ENCODE measurements at places on chromosomes 6 and 20.

- DNase-seq = no peak
These were observed 134.4 kb upstream of the COL21A1 start for GRCh38 chr6:56381801-56382251.

DNA sequence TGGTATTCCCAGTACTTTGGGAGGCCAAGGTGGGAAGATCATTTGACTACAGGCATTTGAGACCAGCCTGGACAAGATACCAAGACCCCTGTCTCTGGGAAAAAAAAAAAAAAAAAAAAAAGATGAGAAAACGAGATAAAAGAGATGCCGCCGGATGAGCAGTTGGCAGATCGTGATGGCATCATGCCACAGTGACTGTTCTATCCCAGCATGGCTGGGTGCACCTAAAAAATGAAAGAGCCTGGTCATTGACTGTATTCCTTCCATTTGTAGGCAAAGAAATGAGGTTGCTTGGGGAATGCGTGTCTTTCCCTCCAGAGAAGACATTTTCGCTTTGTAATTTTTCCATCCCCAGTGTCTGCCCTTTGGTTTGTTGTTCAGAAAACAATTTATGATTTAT, 12.9 kb downstream of the AKAP12 start:
- DNase-seq = no peak

- no peak for DNase-seq
These were observed 179.4 kb upstream of the AFDN start for GRCh38 chr6:167647306-167647705.

DNA sequence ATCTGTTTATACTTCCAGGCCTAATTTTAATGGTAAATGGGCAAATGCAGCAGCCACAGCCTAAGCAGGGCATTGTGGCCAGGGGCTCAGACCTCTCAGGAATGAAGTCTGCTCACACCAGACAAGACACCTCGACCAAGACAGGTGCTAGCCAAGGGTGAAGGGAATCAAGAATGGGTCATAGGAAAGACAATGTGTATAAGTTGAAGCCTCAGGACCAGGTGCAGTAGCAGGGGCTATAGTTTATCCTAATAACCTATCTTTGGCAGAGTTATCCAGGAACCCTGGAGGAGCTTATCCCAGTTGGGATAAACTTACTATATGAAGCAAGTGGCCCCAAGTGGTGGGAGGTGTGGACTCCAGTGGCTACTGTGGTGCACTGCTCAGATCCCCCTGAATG, 165.0 kb upstream of the TAB2 start:
- DNase-seq = no peak

DNA sequence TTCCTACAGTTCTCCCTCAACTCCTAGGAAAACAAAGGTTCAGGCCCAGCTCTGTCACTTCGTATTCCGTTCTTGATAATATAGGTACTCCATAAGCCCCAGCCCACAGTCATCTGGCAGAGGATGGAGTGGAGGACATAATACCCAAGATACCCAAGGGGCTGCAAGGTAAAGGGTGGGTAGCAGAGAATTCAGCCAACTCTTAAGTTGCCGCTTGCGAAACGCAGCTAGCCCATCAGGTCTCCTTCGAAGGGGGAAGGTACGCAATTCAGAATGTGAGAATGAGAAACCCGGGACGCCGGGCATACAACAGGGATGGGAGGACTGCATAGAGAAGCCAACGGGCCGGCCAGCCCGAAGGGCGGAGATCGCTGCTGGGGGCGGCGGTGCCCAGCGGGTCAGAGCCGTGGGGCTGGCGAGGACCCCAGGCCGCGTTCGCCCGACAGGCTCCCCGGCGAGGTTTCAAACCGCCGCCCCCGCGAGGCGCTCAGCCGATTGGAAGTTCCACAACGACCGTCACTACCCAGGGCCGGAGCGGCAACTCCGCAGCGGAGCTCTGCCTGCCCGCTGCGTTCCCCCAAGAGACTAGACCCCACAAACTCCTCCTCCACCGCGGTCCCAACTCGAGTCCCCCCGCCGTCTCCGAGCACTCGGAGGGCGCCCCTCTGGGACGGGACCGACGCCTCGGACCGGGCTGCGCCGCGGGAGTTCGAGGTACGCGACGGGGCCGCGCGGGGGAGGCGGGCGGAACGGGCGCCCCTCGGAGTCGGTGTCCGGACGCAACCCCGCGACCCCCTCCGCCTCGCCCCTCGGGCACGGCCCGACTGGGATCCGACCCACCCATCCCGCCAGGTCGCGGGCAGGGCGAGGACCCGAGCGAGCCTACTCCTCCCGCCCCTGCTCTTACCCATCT, 911 bp downstream of the CDK19 start:
- peak; percentile 44 for DNase-seq

- no peak for DNase-seq
These were observed 546.6 kb downstream of the CD83 start for GRCh38 chr6:14664112-14664601.

GRCh38 chr6:167699141-167699931, 127.4 kb upstream of the AFDN start:
- peak; percentile 29 for DNase-seq

DNA sequence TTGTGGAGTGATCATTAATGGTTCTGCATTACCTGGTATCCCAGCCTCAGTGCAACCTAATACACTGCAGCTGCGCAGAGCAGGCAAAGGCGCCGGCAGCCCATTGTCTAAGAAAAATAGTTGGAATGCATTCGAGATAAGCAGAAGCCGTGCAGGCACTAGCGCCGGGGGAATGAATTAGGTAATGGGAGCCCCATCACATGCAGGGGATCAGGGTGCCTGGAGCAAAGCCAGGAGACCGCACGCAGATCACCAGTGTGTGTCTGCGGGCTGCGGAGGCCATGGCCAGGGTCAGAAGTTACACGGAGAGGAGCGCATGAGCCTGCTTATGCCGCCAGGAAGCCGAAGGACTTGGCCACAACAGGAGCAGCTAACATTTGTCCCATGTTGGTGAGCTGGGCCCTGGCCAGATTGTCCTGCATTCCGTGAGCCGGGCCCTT, 156.8 kb downstream of the DLL1 start:
- DNase-seq = no peak

GRCh38 chr6:6756526-6756925, 168.0 kb downstream of the LY86 start:
- DNase-seq = no peak

- DNase-seq = no peak
These were observed 9.0 kb downstream of the OR2W1 start for GRCh38 chr6:29035951-29036350.

- peak; percentile 22 for DNase-seq
These were observed 695 bp downstream of the ARHGAP18 start for GRCh38 chr6:129709196-129709768.

DNA sequence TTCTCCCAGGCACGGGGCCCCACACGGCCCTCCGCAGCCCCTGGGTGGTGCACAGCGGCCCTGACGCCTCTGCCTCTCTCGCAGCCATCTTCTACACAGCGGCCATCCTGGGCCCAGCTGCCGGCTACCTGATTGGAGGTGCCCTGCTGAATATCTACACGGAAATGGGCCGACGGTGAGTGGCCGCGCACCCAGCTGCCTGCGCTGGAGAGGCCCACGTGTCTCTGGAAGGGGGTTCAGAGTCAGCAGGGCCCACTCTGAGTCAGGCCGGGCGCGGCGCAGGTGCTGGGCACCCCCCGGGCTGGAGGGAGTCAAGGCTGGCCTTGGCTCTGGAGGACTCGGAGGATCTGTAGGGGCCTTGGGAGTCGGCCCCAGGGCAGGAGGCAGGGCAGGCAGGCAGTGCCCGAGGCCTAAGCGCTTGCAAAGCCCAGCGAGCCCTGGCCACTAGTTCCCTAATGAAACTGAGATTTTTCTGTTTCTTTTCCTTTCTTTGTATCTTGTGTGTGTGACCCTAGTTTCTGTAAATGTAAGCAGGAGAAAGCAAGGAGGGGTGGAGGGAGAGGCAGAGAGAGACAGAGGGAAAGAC, 16.4 kb downstream of the SLCO4A1 start:
- DNase-seq = no peak

- peak; percentile 24 for DNase-seq
These were observed 323.2 kb downstream of the ADGRB3 start for GRCh38 chr6:68958327-68958726.

DNA sequence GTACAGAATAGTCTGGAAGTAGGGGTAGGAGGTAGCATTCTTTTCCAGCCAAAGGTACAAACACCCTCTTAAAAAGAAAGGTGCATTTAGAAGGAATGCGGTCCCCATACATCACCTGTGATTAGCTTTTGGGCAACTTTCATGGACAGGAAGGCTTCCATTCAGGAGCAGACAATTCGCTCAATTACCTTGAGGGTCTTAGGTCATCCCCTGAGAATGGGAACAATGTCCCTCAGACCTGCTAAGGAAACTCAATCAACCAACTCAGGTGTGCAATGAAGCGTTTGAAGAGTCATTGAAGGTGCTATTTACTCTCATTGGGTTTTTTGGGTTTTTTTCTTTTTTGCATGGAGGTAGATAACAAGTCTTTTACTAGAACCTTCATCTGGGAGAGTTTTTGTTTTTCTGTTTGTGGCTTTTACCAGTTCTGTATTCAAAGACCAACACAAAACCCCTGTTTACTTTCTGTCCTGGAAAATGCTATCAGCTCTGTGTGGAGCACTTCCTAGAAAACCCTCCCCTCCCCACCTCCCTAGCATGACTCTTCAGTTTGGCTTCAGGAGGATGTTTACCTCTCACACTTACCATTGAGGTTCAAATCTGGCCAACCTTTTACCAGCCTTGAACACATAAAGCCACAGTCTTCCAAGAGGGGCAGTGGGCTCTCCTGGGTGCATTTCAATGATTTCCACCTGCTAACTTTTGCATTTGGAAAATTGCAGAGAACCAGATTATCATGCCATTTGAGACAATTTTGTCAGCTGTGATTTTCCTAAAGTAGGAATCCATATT, 271.2 kb upstream of the PRDM1 start:
- no peak for DNase-seq

GRCh38 chr6:93139408-93140081, 279.8 kb downstream of the EPHA7 start:
- DNase-seq = no peak

GRCh38 chr20:63733117-63733516, 3.3 kb upstream of the LIME1 start:
- DNase-seq = no peak

DNA sequence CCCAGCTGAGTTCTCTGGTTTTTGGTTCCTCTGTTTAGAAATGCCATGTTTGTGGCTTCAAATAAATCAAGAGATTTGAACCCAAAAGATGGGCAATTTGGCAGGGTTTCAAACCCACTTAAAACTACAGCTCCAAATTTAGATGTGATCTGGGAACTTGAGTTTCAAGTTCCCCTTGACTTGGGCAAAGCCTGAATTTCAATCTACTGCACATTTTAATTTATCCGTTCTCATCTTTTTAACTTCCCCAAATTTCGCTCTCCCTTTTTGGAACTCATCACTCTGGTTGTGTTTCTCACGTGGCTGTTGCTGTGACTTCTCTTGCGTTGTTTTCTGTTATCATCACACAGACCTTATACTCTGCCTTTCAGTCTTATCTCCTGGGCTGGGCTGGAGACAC, 230.9 kb downstream of the CDC5L start:
- no peak for DNase-seq

DNA sequence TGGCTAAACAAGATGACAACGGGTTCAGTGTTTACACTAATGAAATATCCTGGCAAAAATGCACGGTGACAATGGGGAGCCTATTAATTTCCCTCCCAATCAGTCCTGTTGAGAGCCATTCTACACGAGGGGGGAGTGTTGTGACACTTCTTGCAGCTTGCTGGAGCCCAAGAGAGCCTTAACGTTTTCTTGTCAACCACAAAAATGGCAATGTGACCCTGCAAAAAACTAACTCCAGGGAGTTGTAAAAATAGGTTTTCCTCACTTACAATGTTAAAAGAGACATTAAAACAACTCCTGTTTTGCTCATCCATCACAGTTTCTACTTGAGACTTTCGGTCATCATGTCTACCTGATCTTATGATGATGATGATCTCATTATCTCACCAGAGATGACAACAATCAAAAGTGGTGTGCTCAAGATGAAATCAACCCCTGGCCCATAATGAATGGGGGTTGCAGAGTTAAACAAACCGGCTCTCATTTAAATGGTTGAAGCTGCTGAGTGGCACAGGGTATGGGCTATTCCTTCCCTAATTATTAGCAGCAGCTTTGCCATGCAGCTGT, 57.9 kb downstream of the GJA10 start:
- no peak for DNase-seq

GRCh38 chr6:119717942-119718341, 368.4 kb upstream of the MAN1A1 start:
- no peak for DNase-seq

- no peak for DNase-seq
These were observed 35.2 kb upstream of the CLDN20 start for GRCh38 chr6:155228546-155229166.

DNA sequence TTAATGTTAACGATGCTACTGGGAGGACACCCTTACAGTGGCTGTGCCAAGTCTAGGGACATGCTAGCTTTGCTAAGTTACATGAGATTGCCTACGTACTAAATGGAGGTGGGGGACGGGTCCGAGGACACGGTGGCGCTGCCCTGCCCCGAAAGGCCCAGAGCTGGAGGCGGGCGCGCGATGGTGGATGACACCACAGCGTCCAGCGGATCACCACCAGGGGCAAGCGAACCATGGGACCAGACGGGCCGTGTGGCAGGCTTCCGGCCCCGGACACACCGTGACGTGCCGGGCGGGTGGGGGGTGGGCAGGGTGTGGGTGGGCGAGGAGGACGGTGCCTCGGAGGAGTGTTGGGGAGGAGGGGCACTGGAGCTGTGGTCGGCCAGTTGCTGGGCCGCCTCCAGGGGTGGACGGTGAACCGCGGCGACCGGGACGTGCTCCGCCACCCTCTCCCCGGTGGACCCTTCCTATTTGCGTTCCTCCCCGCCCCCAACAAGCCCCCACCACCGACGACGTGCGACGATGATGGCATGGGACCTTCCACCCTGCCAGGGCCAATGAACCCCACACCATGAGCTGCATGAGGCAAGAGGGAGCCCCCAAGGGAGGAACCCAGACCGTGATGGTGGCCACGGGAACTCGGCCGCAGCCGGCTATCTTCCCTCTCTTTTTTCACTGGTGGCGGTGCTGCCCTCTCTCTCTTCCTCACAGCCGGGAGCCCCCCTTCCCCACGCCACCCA, 773.3 kb upstream of the DEFB115 start:
- DNase-seq = no peak

DNA sequence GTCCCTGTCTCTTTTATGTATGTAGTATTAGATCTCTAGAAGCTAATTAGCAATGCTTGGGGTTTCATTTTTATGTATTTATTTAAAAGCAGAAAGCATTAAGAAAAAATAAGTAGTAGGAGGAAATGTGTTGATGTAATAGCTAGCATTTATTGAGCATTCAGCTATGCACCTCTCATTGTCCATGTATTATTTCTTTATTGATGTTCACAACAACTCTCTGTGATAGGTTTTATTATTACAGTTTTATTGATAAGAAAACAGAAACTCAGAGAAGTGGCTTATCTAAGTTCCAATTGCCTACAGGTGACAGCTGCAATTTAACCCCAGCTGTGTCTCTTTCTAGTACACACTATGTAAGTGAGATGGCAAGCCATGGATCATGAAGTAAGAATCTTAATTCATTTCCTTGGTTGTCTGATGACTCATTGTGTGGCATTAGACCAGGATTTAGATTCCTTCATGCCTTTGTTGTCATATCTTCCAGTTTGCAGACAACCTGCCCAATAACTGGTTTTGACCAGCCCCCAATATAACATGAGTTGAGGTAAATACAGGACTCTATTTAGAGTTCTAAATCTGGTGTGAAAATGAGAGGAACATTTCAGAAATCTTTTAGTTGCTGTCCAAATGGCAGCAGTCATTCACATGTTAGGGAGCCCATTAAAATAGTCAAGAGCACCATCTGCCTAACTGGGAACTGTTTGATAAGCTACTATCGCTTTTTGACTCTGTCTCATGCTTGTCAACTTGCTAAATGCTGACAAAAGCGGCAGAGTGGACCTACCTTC, 170.8 kb upstream of the PHACTR1 start:
- no peak for DNase-seq
